ENCODE measurements at places on chromosomes 4 and X.

DNA sequence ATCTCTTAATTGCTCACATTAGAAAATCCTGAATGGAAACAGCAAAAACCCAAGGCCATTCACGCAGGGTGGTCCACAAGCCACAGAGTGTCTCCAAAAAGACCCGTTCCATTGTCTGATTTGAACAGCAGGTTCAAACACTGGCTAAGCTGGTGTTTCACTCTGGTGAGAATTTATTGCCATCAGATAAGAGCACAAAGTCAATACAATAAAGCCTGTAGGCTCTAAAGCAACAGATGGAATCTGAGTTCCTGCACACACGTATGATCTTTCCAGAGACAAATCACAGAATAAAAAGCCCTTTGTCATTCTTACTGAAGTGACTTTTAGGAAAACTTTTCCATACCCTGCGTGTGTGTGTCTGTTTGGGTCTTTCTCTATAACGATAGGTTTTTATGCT is 5.1 kb upstream of the SFRP2 start:
- peak; percentile 81 for DNase-seq

GRCh38 chr4:164989471-164989870 is 12.0 kb upstream of the TRIM61 start:
- no peak for DNase-seq

GRCh38 chrX:68443155-68443868 is 10.0 kb upstream of the OPHN1 start:
- DNase-seq, result no peak

- no peak for DNase-seq
Measured at GRCh38 chr4:40225497-40225896, 28.7 kb downstream of the RHOH start.

DNA sequence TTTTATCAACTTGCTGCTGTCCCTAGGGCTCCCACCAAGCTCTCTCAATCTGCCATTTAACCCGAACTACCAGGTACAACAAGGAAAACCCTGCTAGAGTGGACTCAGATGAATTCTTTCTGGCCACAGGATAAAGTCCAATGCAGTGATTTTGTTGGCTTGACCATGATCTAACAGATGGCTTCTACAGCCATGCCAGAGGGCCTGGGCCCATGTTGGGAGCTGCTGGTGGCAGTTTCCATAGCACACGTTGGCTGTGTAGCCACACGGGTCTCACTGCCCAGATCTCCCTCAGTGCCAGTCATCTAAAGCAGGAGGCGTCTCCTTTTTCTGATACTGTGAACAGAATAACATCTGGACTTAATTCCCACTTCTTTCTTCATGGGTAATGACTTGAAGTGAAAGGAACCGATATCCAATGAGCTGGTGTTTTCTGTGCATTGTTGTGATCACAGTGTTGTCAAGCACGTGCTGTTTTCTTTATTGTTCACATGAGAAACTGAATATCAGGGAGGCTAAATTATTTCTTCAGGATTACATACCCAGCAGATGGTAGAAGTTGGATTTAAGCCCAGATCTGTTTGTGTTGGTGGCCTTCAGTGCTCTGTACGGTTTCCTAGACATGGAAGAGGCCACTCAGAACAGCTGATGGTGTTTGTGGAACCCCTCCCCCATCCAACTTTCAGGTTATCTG is 85.2 kb upstream of the CLCN4 start:
- DNase-seq, result no peak

DNA sequence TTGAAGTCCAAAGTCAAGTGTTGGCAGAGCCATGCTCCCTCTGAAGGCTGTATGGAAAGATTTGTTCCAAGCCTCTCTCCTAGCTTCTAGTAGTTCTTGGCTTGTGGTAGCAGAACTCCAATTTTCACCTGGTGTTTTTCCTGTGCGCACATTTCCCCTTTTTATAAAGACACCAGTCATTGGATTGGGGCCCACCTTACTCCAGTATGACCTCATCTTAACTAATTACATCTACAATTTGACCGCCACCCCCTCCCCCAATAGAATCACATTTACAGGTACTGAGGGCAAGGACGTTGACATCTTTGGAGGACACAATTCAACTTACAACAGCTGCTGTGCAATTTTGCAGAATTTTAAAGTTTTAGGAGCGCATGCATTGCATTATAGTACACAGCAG is 16.8 kb downstream of the RAB39B start:
- no peak for DNase-seq

DNA sequence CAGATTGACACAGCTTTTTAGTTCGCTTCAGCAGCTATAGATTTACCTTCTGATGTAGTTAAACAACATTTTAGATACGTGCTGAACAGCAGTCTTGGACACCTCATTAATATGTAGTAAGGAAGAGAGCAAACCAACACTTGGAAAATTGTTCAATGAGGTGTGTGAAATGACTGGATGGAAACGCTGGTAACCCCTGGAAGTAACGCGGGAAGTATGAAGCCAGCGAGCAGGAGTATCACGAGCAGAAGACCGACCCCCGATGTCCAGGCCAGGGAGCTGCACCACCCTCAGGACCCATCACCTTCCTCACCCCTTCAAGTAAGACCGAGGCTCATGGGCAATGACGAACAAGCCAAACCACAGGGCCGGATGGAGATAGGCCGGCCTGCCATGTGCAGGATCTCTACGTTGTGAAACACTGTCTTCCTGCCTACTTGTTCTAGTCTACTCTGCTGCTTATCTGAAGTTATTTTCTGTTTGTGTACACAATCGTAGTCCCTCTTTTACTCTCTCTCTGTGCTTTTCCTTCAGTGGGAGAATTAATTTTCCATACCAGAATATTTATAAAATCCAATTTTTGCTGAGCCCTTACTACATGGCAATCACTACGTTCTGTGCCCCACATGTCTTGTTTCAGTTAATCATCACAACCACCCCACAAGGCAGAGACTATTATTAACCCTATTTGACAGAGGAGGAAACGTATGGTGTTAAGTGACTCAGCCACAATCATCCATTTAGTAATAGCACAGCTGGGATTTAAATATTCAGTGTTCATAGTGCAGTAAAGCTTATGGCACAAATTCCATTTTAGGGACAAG is 221.7 kb downstream of the APBB2 start:
- DNase-seq, result no peak

DNA sequence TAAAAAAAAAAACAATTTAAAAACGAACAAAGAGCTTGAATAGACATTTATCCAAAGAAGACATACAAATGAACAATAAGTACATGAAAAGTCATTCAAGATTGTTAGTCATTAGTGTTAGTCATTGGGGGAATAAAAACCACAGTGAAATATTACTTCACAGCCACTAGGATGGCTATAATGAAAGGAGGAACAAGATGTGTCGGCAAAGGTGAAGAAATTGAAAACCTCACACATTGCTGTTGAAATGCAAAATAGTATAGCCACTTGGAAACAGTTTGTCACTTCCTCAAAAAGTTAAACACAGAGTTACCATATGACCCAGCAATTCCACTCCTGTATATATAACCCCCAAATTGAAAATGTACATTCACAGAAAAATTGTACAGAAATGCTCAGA is 45.2 kb upstream of the SLC39A8 start:
- DNase-seq, result no peak

GRCh38 chr4:137076908-137077307 is 455.4 kb downstream of the PCDH18 start:
- no peak for DNase-seq

- no peak for DNase-seq
Measured at GRCh38 chr4:168735735-168736134, 238.9 kb downstream of the PALLD start.

- no peak for DNase-seq
Measured at GRCh38 chr4:162985131-162985530, 181.6 kb downstream of the NAF1 start.

DNA sequence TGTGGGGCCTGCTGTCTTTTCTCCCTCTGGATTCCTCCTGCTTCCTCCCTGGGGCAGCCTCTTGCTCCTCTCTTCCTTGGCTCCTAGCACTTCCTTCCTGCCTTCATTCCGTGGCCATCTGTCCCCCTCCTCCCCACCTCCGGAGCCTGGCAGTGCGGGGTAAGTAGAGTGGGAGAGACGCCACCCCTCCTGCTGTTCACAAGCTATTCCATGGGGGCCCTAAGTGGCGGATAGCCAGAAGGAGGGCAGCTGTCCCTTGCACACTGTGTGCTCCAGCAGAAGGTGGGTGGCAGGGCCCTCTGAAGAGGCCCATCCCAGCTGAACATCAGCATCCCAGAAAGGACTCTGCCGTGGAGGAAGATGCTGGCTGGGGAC is 27.4 kb downstream of the CCNQ start:
- no peak for DNase-seq

All from LNCaP clone FGC (cell line).